ENCODE measurements at places on chromosomes 7 and 10.

- DNase-seq: no peak
Observed at GRCh38 chr10:22666287-22667092, 47.9 kb downstream of the PIP4K2A start.

DNA sequence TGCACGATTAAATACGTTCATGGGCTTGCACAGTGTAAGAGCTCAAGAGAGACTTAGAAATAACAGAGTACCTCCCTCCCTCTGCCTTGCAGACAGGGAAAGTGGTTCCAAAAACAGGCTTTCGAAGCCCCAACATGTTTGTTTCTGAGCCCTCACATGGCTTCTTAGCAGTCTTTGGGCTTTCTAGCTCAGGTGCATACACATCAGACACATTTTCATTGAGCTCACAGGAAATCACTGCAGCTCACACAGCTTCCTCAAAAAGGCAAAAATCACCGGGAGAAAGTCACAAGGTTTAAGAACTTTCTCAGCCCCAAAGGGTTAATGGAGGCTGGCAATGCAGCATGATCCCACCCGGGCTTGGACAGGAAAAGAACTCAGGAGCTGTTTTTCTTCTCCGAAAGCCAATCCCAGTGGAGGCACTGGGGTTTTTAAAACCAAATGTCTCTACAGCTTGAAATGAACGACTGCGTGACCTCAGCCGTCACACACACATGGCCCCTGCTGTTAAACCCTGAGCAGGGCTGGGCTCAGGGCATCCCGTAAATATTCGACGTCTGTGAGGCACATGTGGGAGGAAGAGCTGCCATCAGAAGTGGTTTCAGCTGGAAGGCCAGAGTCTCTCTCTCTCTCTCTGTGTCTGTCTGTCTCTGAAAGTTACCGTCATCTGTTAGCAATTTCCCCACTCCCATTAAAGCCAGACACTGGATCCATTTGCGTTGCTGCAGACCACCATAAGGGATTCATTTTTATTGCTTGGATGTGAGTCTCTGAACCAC, 69.7 kb downstream of the CALML3 start:
- DNase-seq: no peak

DNA sequence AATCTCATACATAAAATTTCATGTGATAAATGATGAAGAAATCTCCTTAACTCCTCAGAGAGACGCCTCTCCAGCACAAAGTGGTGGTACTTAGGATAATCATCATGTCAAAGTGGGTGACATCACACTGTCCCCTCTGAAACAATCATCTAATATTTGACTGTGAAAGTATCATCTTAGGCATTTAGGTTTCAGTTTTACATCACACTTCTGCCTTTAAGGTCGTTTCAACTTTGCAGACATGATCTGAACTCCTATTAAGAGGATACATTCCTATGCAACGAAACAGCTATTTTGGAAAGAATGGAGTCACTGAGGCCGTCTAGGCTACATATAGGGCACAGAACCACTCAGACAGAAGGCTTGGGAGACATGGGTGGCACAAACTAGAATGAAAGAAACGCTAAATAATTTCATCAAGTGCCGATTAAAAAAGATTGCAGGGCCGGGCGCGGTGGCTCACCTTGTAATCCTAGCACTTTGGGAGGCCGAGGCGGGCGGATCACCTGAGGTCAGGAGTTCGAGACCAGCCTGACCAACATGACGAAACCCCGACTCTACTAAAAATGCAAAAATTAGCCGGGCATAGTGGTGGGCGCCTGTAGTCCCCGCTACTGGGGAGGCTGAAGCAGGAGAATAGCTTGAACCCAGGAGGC, 2.0 kb downstream of the VOPP1 start:
- DNase-seq: no peak

DNA sequence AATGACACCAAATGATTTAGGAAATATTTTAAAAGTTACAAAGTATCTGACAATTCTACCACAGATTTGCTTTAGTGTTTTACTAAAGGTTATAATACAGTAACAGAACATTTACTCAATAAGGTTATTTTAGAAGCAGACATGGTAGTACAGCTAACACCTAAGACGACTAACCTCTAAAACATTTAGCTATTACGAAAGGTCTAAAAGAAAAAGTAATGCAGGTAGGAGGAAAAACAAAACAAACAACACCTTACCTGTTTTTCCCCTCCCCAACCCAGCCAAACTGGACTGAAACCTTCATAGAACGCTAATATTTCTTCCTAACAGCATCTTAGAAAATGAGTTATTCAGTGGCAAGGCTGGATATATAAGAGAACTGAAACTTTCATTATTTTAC, 111.3 kb downstream of the SNX13 start:
- no peak for DNase-seq

DNA sequence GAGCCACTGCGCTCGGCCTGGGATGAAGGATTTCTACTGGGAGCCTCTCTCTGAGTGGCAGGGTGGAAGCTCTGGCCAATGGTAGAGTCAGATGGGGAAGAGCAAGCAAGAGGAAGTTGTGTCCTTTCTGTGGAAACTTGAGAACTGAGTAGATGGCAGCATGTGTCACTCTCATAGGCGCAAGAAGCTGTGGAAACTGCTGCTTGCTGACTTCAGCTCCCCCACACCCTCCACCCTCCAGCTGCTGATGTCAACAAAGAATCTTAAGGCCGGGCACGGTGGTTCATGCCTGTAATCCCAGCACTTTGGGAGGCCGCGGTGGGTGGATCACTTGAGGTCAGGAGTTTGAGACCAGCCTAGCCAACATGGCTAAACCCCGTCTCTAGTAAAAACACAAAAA, 39.8 kb upstream of the SRGN start:
- DNase-seq: no peak

DNA sequence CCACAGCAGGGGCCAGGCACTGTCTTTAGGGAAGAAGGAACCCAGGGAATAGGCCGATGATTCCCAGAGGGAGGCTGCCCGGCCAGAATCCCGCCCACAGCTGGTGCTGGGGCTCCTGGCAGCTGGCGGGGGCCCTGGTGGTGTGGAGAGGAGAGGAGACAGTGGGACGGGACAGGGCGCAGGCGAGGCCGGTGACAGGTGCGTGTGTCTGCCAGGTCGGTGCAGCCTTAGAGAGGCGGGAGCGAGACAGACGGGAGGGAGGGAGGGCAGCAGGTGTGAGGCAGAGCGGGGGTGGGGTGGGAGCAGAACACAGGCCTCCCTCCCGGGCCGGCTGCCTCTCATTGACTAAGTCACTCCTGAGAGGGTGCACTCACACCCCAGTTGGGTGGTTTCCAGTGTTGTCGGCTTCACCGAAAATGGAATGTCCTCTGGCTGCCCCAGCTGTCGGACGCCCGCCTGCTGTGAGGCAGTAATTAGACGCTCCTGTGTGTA, 55.2 kb downstream of the ELFN1 start:
- no peak for DNase-seq

DNA sequence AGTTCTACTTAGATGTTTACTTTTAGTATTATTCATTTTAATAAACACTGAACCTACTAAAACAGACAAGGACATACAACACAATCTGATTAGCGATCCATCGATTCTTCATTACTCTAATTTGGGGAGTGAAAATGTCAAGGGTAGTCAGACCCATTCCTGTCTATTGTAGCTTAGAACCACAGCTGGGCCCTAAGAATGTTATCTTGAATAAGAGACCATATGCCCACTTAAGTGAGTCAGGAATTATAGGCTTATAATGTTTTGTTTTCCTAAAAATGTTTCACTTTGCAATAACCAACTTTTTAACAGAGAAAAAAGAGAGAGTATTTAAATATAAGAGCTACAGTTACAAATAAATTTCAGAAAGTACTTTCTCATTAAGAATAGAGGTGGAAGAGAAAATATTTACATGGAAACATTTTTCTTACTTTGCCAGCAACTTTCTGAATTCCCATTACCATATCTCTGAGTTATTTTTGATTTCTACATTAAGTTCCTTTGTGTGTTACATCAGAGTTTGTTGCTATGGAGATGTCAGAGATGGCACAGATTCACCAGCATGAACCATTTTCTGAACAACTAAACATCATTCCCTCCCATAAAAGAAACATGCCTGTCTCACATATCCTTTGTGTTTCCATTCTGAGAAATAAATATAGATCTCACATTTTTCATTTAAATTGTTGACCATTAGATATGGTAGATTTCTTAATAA, 75.4 kb upstream of the SLC13A1 start:
- DNase-seq: no peak

GRCh38 chr10:28089467-28089866, 90.6 kb upstream of the ODAD2 start:
- DNase-seq: no peak

GRCh38 chr10:68955355-68955831, 577 bp upstream of the DDX21 start:
- DNase-seq: no peak

DNA sequence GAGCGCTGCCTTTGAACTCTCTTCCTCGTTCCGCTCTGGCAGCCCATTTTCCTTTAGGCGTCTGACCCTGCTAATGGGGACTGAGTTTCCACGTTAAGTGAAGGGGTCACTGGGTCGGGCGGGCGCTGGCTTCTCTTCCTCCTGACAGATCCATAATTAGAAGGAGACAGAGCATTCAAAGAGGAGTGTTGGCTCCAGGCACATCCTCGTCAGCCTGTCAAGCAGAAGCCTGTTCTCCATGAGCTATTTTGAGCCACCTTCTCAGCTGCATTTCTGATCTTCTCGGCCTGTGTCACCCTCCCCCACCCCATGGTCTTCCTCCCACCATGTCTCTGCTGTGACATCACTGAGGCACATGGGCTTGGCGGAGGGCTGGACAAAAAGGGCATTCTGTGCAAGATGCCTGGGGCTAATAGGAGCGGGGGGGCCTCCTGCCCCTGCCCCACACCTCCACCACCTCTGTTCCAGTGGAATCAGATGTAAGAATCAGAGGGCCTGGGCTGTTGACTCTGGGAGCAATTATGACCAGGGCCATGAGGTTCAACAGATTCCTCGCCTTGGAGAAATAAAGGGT, 248.1 kb downstream of the PLXNA4 start:
- no peak for DNase-seq

DNA sequence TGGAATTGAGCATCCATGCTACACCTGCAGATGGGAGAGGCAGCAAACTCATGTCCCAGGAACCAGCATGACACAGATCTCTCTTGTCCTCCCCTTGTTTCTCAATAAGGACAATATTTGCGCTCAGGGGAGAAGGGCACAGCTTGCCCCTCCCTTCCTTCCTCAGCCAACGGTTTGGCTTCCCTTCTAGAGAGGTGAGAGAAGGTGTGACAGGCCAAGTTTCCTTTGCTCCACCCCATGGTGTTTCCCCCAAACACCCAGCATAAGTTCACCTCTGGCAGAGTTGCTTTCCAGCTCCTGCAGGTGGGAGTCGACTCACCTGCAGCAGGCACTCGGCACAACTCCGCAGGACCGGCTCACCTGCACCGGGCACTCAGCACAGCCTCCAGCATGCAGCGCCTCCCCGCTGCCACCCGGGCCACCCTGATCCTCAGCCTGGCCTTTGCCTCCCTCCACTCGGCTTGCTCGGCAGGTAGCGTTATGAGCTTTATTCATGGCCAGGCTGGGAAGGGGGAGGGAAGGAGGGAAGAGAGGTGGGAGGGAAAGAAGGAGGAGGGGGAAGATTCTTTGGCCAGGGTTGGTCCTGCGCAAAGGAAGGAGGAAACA, at the start of the genes ATP6V0A4 and TMEM213:
ATP6V0A4 (minus strand) TSS at position 482 of the 606 bp plus-strand sequence. CDS start 26,949 bp downstream, outside the sequence.
TMEM213 (plus strand) TSS at position 280 of the 606 bp plus-strand sequence; CDS start at position 391, 111 bp downstream.
- DNase-seq: no peak

- no peak for DNase-seq
Observed at GRCh38 chr7:1899196-1899595, 229.1 kb downstream of the ELFN1 start.

DNA sequence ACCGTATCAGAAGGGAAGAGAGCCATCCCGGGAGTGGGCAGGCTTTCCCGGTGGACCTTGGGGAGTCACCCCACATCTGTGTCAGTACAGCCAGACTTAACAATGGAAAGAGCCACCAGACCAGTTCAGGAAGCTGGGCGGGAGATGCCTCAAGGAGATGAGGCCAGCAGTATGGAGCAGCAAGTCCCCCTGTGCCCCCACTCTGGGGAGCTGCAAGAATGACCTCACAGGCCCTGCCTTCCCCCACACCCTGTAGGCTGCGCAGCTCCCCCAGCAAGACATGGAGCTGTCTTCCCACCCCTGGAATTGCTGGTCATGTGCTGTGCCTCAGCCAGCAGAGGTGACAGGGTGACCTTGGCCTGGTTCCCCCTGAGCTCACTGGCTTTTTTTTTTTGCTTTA, 76.8 kb upstream of the INSIG1 start:
- no peak for DNase-seq

- no peak for DNase-seq
Observed at GRCh38 chr10:11162828-11163599, 145.3 kb downstream of the CELF2 start.

DNA sequence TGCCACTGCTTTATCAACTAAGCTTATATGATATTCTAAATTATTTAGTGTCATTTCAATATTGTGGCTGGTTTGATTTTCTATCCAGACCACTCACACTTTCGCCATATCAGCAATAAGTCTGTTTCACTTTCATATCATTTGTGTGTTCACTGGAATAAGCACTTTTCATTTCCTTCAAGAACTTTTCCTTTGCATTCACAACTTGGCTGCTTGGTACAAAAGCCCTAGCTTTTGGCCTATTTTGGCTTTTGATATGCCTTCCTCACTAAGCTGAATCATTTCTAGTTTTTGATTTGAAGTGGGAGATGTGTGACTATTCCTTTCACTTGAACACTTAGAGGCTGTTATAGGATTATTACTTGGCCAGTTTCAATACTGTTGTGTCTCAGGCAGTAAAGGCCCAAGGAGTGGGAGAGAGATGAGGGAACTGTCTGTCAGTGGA, 120.9 kb upstream of the NAMPT start:
- no peak for DNase-seq

- no peak for DNase-seq
Observed at GRCh38 chr10:126849646-126850045, 55.6 kb upstream of the DOCK1 start.

DNA sequence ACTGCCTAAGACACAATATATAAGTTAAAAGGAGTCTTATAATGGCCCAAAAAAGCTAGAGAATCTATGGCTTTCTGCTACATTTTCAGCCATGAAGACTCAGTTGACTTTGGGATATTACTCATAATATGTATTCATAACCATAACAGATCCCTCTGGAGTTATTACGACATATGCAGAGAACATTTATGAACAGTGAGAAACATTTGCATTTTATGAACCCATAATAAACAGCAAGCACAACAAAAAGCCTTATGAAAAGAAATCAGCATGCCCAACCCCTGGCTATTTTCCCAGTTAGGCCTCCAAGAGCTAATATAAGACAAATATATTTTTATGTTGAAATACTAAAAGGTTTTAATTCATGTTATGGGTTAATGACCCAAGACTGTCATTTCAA, 52.4 kb downstream of the ARMH3 start:
- no peak for DNase-seq

GRCh38 chr7:136976504-136977251, 108.2 kb downstream of the CHRM2 start:
- no peak for DNase-seq

DNA sequence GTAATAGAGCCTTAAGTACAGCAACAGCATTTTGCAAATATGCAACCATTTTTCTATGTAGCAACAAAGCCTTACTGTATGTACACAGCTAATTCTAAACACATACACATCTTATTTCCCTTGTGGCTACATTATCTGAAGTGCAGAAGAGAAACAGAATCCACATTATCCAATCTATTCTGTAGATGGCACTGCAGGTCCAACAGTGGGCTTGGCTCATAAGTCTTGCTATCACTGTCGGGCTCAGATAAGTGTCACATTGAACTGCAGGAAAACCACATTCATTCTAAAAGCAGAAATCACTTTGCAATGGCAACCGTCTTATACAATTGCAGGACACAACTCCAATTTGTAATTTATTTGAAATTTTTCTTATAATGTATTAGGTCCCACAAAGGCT, 109.8 kb upstream of the NOBOX start:
- DNase-seq: no peak

- no peak for DNase-seq
Observed at GRCh38 chr7:53672681-53673080, 637.2 kb downstream of the POM121L12 start.
